ENCODE measurements at places on chromosomes 1 and 21. TPM values are rescaled to one million over a fixed set of nuclear protein-coding genes. Genes with fewer than 3 reads are reported as not detected.
A peak's percentile ranks its signal among the peaks of the same experiment; 100 is the strongest.

SLC44A5 gene
- total RNA-seq, result 0.36 TPM

GRCh38 chr1:14529475-14529874 is 69.0 kb upstream of the KAZN start:
- DNase-seq, result no peak

- DNase-seq, result peak; percentile 78
These were observed 115.9 kb downstream of the HIVEP3 start for GRCh38 chr1:41802532-41803501.

ASCL5 gene
- total RNA-seq, result not detected

DNA sequence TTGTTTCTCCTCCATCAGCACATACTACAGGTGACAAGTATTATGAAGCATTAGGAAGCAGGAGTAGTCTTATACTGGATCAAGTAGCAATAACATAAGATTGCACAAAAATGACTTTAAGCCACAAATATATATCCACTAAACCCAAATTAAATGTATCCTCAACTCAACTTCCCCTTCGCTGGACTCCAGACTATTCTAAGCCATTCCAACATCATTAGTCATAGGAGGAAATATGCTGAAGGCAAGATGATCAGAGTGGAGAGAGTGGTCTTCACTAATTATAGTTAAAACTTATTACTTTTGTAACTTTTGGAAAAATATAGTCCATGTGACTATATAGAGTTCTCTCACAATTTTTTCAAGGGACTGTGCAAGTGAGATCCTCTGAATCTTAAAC is 390.7 kb upstream of the ZP4 start:
- no peak for DNase-seq

LCE1B gene
- total RNA-seq, result not detected

ZMYND12 gene
- 1.1 TPM for total RNA-seq

DNA sequence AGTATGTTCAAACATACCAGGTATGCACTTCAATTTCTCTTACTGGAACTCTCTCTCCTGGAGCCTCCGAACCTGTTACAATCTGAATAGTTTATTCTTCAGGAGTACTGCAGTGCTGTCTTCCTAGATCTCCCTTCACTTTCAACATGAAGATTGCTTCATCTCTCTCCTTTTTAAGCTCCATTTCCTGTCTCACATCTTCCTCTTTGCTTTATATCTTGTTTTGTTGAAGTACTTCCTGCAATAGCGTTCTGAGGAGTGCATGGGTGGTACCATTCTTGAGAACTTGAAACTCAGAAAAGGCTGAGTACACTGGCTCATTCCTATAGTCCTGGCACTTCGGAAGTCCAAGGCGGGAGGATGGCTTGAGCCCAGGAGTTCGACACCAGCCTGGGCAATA is 15.7 kb upstream of the C1orf146 start:
- no peak for DNase-seq

GRCh38 chr1:168121401-168122011 is 15.2 kb downstream of the GPR161 start:
- peak; percentile 87 for DNase-seq

- no peak for DNase-seq
These were observed 42.4 kb downstream of the ZNF697 start for GRCh38 chr1:119605686-119606085.

DNA sequence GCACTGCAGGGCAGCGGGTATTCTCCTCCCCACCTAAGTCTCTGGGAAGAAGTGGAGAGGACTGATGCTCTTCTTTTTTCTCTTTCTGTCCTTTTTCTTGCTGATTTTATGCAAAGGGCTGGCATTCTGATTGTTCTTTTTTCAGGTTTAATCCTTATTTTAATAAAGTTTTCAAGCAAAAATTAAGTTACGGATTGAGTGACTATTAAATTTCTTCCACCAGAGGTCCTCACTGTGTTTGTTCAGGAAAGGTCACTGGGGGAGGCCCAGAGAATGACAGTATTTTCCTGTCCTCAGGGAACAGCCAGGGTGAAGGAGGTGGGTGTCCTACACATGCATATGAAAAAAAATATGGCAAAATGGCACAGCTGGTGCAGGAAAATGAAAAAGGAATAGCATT is 4.4 kb upstream of the ELF3 start:
- DNase-seq, result no peak

- no peak for DNase-seq
These were observed 4.3 kb downstream of the TCHH start for GRCh38 chr1:152110860-152111514.

FABP3 gene
- 6.4 TPM for total RNA-seq

DNA sequence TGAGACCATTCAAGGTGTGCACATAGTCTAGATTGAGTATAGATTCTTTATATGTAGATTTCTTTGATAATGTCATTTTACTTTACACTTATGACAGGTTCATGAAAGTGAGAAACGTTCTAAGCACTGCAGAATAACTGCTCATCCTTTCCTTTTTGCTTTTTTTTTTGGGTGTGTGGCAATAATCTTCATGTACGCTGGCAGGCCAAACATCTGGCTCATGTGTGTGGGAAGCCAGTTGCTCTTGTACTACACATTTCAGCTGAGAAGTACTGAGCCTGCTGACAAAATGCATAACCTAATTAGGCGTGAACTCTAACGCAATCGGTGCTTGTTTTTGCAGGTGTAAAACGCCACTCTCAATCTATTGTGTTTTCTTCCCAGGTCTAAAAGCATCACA is 350.8 kb upstream of the KAZN start:
- DNase-seq, result no peak

GRCh38 chr21:14321042-14321441 is 61.9 kb downstream of the HSPA13 start:
- DNase-seq, result no peak

TEX38 gene
- total RNA-seq, result not detected

DNA sequence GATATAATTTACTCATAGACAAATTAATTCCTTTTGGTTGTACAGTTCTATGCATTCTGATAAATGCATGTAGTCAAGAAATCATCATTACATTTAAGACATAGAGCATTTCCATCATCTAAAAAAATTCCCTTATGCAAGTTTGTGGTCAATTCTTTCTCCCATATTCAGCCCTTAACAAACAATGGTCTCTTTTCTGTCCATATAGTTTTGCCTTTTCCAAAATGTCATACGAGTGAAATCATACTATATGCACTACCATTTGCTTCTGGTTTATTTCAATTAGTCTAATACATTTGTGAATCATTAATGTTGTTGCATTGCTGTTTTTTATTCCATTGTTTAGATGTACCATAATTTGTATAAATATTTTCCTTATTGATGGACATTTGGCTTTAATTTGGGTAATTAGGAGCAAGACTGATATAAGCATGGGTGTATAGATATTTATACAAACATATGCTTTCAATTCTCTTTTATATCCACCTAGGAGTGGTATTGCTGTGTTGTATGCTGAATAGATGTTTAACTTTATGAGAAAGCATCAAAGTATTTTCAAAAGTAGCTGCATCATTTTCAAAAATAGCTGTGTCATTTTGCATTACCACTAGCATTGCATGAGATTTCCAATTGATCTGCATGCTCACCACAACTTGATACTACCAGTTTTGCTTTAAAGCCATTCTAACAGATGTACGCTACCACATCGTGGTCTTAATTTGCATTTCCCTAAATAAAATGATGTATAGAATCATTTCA is 397.0 kb upstream of the ADAMTS5 start:
- DNase-seq, result no peak

- DNase-seq, result no peak
These were observed 1058.0 kb upstream of the ADGRL4 start for GRCh38 chr1:80064524-80064923.

GRCh38 chr1:190226006-190226405 is 251.7 kb downstream of the BRINP3 start:
- DNase-seq, result no peak

FAM151A gene
- not detected for total RNA-seq

DNA sequence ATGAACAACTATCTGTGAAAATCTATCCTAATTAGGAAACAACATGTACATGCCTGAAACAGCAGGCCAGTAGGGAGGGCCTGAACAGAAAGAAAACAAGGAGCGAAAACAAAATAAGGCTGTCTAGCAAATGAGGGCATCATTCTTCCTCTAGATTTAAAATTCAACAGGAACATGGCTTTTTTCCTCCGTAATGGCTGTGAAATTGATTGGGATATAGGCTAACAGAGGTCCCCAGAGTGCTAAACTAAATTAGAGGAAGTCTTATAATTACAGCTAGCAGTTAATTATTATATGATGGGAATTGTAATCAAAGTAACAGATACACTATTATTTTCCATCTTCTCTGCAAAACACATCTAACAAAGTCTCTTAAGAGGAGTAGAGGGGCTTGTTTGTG is 51.7 kb upstream of the TIAM1 start:
- DNase-seq, result no peak

GLIS1 gene
- total RNA-seq, result 0.83 TPM

- DNase-seq, result no peak
These were observed 58.8 kb downstream of the GALNT2 start for GRCh38 chr1:230125640-230126528.

B3GALT5 gene
- total RNA-seq, result 0.66 TPM

DHX9 gene
- 75.4 TPM for total RNA-seq

PEA15 gene
- 65.7 TPM for total RNA-seq

GNG4 gene
- 3.9 TPM for total RNA-seq

CEPT1 gene
- 41.0 TPM for total RNA-seq

- no peak for DNase-seq
These were observed 45.2 kb downstream of the PRDM16 start for GRCh38 chr1:3114131-3114744.

TSPAN1 gene
- 8.9 TPM for total RNA-seq

DNA sequence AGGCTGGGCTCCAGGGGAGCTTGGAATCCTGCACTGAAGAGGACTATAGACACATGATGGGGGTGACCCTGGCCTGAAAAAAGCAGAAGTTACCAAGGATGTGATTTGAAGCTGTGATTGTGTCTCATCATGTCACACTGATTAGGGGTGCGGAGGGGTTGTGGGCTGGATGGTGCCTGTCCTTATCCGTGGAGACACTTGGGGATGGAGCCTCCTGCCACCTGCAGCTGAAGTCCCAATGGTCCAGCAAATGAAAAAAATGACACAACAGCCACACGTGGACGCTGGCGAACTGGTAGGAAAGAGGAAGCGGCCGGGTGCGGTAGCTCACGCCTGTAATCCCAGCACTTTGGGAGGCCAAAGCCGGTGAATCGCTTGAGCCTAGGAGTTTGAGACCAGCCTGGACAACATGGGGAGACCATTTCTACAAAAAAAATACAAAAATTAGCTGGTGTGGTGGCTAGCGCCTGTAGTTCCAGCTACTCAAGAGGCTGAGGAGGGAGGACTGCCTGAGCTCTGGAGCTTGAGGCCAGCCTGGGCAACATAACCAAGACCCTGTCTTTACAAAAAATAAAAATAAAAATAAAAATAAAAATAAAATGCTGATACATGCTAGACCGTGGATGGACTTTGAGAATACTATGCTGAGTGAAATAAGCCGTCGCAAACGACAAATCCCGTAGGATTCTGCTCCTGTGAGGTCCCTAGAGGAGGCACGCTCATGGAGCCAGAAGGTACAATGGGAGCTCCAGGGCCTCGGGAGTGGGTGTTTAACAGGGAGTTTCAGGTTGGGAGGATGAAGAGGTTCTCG is 838 bp upstream of the IBA57 start:
- DNase-seq, result no peak

SEMA4A gene
- 1.9 TPM for total RNA-seq

RGS13 gene
- total RNA-seq, result 0.95 TPM

DNA sequence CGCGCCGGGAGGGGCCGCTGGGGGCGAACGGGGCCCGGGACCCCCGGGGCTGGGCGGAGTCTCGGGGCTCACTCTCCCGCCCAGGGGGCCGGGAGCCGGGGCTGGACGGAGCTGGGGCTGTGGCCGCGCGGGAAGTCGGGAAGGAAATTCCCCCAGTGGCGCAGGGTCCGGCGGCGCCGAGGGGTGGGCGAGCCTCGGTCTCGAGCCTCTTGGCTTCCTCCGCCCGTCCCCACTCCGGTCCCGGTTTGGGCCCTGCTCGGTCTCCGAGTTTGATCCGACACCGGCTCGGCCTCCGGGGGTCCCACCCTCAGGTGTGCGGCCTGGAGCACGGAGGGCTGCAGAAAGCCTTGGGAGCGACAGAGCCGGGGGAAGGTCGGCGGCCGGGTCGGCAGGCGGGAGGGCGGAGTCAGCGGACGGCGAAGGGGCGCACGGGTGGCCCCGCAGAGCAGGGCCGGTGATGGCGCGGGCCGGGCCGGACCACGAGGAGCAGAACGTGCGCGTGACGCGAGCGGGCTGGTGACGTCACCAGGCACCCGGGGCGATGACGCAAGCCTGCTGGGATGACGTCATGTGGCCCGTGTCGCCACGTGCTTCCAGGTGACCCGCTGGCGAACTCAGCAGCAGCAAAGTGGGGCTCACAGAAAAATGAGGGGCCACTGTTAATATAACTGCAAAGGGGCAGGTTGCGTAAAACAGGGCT is 610 bp upstream of the HES4 start:
- peak; percentile 95 for DNase-seq

- no peak for DNase-seq
These were observed 84.3 kb downstream of the CAPZB start for GRCh38 chr1:19400875-19401534.
